ENCODE measurements at places on chromosomes 5 and 9.

DNA sequence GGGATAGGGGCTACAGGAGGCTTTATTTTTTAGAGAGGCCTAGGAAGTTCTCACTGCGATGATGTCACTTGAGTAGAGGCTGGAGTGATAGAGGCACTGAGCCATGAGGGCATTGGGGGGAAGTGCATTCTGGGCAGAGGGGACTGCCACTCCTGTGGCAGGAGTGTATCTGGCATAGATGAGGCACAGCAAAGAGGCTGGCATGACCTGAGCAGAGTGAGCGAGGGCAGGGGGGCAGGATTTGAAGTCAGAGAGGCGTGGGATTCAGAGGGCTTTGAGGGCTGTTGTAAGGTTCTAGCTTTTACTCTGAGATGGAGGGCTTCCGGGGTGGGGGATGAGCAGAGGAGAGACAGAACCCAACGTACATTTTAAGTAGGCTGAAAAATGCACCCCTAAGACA, 91.9 kb upstream of the SH3PXD2B start:
- no peak for DNase-seq

DNA sequence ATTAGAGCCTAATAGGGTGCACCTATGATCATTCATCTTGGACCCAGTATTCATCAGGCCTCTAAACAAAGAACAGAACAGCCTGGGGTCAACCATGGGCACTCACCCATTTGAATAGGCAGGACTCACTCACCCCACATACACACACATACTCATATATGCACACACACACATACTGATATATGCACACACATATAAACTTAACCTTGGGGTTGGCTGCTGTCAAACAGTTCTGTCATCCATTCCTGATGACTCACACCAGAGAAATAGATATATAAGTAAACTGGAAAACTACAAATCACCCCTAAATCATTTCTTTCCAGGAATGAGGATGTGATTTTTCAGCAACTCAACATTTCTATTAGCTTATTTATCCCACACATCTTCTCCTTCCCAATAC, 51.3 kb downstream of the ARL15 start:
- DNase-seq: no peak

- DNase-seq: no peak
Observed at GRCh38 chr5:156888520-156888919, 38.4 kb downstream of the PPP1R2B start.

GRCh38 chr5:41485533-41485932, 24.9 kb downstream of the PLCXD3 start:
- no peak for DNase-seq

GRCh38 chr5:172450861-172451695, 3.2 kb downstream of the SH3PXD2B start:
- no peak for DNase-seq

- no peak for DNase-seq
Observed at GRCh38 chr9:68738358-68738757, 33.3 kb downstream of the PIP5K1B start.

DNA sequence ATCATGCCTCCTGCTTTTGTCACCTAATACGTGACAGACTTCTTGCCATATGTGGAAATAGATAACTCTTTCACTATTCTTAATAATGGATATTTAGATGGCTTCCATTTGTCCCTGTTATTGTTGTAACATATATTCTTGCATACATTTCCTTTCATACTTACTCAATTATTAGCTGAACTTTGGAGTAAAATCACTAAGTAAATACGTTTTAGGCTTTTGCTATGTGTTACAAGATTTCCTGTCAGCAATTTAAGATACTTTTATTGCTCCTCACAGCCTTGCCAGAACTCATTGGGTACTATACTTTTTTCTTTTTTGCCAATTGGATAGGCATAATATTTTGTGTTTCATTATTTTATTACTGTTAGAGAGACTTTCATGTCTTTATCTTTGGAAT, 26.9 kb downstream of the CCNH start:
- DNase-seq: no peak

Data from SW 1271 (cell line).